ENCODE measurements at places on chromosomes 1 and 21. TPM values are rescaled to one million over a fixed set of nuclear protein-coding genes. Genes with fewer than 3 reads are reported as not detected.

DNA sequence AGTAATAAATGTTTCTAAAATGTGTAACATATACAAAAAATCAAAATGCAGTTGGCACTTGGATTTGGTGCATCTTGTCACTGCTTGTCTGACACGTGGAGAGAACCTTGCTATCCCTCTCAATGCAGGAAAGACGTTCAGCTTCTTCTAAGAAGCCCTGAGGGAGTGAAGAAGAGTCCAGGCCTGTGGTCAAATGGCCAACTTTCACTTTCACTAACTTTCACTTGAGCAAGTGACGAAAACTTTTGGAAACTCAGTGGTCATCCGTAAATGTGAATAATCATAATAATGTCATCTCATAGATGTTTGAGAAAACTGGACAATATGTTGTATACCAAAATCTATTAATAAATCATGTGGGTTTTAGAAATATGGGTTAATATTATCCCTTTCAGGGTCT, 61.9 kb downstream of the ERG start:
- no peak for DNase-seq

- no peak for DNase-seq
Observed at GRCh38 chr1:227959325-227959860, 11.7 kb upstream of the WNT9A start.

DNA sequence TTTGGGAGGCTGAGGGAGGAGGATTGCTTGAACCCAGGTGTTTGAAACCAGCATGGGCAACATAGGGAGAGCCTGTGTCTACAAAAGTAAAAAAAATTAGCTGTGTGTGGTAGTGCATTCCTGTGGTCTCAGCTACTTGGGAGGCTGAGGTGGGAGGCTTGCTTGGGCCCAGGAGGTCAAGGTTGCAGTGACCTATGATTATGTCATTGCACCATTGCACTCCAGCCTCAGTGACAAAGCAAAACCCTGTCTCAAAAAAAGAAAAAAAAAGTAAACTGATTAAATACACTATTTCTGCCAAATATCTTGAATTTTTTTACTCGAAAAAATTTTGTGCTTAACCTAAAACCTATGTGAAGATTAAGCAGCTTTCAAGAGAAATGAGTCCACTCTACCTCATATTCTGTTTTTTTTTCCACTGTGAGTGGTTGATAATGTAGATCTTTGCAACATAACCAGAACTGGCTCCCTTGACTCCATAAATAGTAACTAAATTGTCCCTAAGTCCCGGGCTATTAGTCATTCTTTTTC, 19.4 kb upstream of the ZNF281 start:
- no peak for DNase-seq

DNA sequence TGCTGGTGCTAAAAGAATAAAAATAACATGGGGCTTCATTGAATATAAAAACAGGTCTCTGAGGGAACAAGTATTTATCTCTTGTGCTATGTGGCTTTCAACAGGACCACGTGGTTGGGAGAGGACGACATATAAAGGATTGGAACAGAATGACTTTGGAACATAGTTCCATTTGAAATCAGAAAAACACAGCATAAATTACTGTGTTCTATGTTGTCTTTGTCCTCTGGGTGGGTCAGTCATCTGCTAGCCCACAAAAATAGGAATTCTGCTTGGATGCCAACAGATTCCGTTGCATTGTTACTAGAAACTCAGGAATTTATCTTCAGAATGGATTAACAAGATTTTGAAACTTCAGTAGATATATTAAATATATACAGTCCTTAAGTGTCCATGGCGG, 5.9 kb downstream of the CEP85 start:
- no peak for DNase-seq

GRCh38 chr1:185739967-185740366, 5.8 kb downstream of the HMCN1 start:
- DNase-seq = no peak

DNA sequence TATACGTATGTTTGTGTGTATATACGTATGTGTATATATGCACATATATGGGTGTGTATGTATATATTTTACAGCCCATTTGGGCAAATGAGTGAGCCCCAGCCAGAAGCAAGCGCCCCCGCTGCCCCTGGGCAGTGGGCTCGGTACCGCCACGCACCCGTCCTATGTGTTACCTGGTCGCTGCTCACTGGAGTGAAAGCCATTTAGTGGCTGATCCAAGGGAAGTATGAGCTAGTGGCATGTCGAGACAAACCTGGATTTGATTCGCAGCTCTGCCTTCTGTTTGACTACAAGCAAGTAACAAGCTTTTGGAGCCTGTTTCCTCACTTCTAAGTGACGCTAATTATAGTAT, 35.8 kb upstream of the JAK1 start:
- no peak for DNase-seq

GRCh38 chr21:29219165-29219770, 79.5 kb upstream of the BACH1 start:
- DNase-seq = no peak

DNA sequence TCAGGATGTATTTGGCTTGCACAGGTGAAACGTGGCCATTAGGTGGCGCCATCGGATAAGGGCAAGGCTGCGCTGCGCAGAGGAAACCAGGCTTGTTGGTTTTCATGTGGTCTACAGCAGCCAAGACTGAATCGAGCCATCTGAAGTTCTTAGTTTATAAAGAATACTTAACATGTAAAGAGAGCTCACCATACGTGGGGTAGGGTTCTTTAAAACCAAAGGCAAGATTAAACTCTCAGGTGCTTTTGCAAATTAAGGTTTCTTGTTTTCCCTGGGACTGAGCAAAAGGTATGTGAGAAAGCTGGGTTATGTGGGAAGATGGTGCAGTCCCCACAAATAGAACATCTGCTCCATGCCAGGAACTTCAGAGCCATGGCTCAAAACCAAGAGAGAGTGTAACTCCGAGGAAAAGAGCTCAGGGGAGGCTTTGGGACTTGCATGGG, 9.3 kb downstream of the MASP2 start:
- DNase-seq = peak; percentile 85

- no peak for DNase-seq
Observed at GRCh38 chr1:6599141-6599975, 3.3 kb downstream of the KLHL21 start.

DNA sequence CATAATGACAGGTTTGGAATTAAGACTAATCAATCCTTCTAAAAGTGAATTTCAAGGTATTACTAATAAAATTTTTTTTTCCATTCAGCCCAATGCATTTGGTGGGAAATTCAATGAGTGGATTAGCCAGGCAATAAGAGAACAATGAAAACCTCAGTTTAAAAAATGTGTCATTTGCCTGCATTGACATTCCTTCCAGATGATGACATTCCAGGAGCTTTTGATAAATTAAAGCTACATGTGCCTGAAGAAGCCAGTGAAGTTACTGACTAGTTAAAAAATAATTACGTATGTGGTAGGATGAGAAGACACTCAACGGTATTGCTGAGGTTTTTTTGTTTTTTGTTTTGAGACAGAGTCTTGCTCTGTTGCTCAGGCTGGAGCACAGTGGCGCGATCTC, 37.9 kb upstream of the RC3H1 start:
- no peak for DNase-seq

Gene FAM72B
- 0.54 TPM for total RNA-seq

Gene RNF2
- total RNA-seq = 18.0 TPM

Gene OVAAL
- not detected for total RNA-seq

Gene DNASE2B
- 0.88 TPM for total RNA-seq

Gene FAM3B
- total RNA-seq = 9.9 TPM

Gene SLC2A1
- total RNA-seq = 208 TPM
